Ammon's horn (tissue), 1 donor: ENCODE measurements at places on chromosomes 16 and 17.

GRCh38 chr17:59361916-59362810 lies 30.7 kb downstream of the YPEL2 start:
- peak; percentile 48 for DNase-seq

GRCh38 chr17:39674702-39675389 lies 6.6 kb downstream of the PNMT start:
- DNase-seq, result no peak

GRCh38 chr17:34874478-34874877 lies 86.8 kb downstream of the CCT6B start:
- no peak for DNase-seq

DNA sequence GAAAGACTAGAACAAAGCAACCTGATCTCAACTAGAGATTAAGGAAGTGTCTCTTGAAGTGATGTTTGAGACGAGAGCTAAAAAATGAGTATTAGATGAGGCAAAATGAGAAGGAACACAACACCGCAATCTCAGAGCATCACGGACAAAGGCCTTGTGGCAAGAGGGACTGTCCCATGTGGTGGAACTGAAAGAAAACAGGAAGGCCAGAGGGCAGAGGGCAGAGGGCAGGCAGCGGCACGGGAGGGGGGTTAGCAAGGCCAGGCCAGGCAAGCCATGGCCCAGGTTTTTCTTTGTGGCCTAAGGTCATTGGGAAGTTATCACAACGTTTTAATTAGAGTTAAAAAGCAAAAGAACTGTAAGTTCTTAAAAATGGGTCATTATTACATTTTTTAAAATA lies 22.5 kb downstream of the RPA1 start:
- no peak for DNase-seq

GRCh38 chr17:56545106-56545505 lies 48.4 kb upstream of the NOG start:
- no peak for DNase-seq

DNA sequence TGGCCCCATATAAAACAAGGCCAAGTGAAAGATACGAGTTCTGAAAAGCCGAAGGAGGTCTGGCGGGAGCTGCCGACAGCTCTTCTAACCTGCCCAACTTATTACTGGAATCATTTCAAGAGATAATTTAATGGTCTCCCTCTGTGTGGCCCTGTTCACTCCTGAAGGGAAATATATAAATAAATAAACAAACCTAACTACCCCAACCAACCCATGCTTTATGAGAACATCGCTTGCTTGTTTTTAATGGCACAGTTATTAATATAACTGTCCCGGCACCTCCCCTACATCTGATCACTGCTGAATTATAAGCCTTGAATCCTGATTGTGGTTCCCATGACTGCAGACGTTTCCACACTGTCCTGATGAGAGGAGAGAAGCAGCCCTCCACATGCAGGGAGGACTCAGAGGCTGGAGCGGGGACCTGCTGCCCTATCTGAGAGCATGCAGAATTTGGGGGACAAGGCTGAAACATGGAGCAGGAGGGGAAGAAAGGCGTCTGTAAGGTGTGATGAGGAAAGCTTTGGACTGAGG lies 22.2 kb downstream of the CDK5RAP3 start:
- no peak for DNase-seq

DNA sequence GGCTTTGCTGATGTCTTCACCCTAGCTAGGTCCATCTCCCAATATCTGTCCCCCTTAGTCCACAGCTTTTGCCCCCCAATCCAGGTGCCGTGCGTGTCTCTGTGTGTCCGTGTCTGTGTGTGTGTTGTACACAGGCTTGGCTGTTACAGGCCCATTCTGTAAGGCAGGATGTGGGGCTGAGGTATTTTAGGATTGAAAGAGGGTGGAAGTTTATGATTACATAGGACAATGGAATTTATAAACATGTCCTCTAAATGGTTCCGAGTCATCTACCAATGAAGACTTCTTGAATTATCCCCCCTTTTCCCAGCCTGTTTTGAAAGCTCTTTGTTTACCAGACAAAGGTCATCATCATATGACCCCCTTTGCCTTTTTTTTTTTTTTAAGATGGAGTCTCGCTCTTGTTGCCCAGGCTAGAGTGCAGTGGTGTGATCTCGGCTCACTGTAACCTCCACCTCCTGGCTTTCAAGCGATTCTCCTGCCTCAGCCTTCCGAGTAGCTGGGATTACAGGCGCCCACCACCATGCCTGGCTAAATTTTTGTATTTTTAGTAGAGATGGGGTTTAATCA lies 21.9 kb downstream of the ACE start:
- DNase-seq, result no peak

DNA sequence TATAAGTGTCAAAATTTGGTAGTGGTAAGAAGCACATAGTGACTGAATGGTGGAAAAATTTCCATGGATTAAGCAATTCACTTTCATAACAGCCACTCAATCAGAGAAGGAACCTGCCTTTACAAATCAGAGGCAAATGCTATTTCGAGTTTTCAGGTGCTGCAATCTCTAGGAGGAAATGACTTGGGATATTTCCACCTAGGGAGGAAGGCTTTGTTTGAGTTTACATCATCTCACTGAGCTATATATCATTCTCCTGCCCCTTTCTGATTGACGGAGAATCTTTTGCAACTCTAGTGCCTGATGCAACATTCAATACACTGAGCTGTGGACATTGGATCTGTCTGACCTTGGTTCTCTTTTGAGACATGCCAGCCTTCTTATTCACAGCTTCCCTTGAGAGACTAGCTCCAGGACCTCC lies 26.3 kb downstream of the MARCHF10 start:
- DNase-seq, result no peak

GRCh38 chr16:87160701-87161337 lies 156.4 kb downstream of the C16orf95 start:
- DNase-seq, result no peak

DNA sequence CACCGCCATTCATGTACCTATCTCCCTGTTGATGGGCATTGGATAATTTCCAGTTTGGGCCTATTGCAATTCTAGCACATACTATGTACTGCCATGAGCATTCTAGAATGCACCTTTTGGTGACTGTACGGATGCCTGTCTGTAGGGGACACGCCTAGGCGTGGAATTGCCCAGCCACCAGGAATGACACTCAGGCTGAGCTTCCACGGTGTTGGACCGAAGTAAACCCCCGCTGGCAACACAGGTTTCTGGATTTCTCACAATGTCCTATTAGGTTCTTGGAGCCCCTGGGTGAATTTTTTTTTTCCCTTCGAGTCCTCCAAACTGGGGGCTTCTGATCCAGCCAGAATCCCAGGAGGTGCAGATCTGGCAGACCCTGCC lies 146.6 kb downstream of the IRF8 start:
- no peak for DNase-seq

DNA sequence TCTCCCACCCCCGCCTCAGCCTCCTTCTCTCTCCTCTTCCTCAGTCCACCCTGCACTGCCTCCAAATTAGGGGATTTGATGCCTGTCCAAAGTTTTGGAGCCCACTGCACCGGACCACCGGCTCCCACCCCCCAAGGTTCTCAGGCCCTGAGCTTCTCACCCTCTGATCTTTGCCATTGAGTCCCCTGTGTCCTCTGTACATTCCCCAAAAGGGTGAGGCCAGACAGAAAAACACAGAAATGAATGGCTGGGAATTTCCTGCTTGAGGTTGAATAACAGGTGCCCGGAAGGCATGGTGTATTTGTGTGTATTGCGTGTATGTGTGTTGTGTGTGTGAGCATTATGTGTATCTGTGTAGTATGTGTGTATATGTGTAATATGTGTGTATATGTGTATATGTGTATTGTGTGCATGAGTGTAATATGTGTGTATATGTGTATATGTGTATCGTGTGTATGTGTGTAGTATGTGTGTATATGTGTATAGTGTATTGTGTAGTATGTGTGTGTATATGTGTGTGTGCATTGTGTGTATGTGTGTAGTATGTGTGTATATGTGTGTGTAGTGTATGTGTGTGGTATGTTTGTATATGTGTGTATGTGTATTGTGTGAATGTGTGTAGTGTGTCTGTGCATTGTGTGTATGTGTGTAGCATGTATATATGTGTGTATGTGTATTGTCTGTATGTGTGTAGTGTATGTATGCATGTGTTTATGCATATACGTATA lies 16.0 kb upstream of the CCL17 start:
- DNase-seq, result no peak

DNA sequence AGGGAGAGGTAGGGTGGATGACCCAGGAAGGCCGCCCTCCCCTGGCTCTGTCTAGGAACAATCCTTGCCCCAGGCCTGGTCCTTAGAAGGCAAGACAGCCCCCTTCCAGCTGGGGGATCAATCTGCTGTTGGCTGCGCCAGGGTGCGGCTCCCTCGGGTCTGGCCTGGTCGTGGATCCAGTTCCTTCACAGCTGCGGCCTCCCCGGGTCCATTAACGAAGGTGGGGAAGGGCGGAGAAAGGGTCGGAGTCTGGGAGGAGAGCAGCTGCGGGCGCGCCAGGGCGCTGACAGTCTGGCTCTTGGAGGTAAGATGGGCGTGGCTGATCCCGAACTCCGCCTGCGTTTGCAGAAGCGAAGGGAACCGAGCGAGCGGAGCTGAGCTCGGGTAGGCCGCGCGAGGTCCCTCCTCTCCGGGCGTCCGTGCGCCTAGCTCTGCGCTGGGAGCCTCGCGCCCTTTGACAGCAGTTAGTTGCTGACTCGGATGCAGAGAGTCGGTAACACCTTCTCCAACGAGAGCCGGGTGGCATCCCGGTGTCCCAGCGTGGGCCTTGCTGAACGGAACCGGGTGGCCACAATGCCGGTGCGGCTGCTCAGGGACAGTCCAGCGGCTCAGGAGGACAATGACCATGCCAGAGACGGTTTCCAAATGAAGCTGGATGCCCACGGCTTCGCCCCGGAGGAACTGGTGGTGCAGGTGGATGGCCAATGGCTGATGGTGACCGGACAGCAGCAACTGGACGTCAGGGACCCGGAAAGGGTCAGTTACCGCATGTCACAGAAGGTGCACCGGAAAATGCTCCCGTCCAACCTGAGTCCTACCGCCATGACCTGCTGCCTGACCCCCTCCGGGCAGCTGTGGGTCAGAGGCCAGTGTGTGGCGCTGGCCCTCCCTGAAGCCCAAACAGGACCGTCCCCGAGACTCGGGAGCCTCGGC lies at the start of gene HSPB9:
TSS of gene HSPB9 (plus strand) at position 434 of the 933 bp plus-strand sequence. CDS start at position 481, 47 bp downstream.
- no peak for DNase-seq

GRCh38 chr17:63140255-63140654 lies 174.2 kb downstream of the TANC2 start:
- DNase-seq, result peak; percentile 52

- DNase-seq, result no peak
Measured at GRCh38 chr17:31101943-31102342, 7.2 kb downstream of the NF1 start.

DNA sequence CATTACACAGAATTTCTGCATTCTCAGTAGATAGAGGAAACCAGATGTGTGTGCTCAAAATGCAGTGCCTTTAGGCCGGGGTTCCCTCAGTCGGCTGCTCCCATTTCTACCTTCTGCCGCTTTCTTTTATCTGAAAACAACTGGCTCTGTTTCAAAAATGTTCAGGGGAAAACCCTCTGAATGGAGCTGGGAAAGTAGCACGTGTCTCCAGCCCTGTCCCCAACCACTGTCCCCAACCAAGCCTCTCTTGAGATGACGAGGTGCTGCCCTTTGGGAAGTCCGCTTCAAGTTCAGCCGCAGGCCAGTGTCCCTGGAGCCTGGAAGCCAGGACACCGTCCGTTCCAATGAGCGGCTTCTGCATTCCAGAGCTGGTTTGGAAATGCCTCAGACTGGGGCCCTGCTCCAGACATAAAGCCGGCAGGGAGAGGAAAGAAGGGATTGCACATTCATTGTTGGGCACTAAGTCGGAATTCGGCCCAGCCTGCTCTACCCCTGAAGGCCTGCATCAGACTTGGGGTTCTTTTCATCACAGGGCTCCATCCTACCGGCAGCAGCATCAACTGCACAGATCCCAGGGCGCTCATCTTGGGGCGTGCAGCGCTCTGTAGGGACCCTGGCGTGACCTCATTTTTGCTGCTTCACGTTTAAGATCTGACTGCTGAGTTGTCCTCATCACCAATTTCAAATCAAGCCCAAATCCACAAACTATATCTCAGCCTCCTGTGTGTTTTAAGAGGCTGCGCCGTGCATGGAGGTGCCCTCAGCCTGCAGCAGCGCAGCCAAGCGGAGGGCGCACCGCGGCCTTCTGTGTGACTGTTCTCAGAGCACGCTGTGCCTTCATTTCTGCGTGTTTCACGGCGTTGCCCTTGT lies 111.3 kb downstream of the BANP start:
- no peak for DNase-seq

DNA sequence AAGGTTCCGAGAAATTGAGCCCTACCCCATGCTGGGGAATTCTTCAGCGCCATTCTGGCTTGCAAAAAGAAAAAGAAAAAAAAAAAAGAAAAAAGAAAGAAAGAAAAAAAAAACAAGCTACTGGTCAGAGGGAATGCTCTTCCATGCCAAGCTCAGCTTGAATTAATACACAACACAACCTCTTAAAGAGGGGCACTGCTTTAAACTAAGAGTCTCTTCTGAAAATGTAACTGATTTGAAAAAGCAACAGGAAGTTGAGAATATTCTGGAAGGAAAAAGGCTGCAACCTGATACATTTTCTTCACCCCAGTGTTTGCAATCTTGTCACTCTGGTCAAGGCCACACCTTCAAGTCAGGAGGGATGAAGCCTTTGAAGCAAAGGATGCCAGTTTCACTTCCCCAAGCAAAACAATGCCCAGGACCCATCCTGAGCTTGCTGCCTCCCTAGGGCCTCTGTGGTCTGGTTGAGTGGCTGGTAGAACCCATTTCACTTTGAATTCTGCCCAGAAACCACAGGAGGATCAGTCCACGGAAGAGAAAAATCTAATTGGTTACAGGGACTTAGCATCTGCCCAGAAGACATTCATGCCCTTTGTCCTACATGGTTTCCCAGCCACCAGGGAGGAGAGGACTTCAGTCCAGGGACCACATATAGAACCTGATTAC lies 389.7 kb downstream of the SOX9 start:
- no peak for DNase-seq

DNA sequence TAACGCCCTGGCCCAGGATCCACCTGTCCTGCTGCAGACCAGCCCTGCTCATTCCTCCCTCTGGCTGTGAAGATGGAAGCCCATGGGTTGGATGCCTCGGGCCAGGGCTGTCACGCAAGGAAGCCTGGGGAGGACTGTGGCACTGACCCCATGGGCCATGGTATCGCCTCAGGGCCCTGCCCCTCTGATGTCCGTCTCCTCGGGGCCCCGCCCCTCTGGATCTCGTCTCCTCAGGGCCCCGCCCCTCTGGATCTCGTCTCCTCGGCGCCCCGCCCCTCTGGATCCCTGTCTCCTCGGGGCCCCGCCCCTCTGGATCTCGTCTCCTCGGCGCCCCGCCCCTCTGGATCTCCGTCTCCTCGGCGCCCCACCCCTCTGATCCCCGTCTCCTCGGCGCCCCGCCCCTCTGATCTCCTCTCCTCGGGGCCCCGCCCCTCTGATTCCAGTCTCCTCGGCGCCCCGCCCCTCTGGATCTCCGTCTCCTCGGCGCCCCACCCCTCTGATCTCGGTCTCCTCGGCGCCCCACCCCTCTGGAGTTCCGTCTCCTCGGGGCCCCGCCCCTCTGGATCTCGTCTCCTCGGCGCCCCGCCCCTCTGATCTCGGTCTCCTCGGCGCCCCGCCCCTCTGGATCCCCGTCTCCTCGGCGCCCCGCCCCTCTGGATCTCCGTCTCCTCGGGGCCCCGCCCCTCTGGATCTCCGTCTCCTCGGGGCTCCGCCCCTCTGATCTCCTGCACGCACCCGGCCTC lies 24.0 kb downstream of the METRNL start:
- DNase-seq, result no peak
